Skin of body (tissue), 3 donors: ENCODE measurements at places on chromosomes 2 and 18.

DNA sequence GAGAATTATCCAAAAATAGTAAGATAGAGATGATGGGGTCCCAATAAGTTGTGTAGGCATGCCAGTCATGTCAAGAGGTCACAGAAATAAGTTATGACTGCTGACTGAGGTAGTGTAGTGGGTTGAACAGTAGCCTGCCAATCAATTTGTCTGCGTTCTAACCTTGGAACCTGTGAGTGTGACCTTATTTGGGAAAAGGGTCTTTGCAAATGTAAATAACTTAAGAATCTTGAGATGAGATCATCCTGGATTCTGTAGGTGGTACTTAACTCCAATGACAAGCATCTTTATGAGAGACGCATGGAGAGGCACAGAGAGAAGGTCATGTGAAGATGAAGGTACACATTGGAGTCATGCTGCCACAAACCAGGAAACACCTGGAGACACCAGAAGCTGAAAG is 31.0 kb downstream of the ACVR1 start:
- DNase-seq: no peak

GRCh38 chr18:9771977-9772660 is 64.0 kb downstream of the RAB31 start:
- no peak for DNase-seq

- peak; percentile 1 for DNase-seq
Observed at GRCh38 chr2:164126960-164127660, 391.3 kb upstream of the FIGN start.

DNA sequence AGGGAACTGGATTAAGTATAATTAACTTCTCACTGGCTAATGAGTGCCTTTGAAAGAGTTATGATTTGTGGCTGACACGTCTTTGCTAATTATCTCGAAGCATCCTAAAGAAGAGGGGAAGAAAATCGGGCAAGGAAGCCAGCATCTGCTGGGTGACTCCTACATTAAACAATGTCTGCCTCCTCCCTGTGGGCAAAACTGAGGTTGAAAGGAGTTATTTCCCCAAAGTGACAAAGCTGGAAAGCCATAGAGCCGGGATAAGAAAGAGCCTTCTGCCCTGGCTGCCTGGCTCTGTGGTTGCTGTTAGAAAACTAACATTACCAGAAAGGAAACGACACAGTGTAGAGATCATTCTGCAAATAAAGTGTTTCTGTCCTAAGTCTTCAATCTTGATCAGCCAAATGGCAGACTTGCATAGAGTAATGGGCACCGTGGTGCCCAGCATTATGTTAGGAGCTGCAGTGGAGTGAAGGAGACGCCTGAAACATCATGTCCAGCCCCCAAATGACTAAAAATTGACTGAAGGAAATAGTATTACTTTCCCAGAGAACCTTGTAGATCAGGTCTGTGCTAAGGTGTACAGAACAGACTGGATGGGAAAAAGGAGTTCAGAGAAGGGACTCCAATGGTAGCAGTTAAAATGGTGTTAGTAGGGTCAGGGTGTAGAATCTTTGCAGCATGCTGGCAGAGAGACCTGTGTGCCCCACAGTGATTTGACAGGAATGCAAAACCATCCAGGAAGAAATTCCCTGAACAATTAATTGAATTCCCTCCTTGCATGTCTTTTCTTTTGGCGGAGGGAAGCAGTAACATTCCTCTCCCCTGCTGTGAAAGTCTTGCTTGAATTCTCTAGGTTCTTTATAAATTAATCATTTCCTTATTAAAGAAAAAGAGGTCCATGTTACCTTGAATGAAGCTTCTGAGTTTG is 44.4 kb downstream of the ALPK2 start:
- DNase-seq: no peak

GRCh38 chr18:12686100-12686499 is 16.4 kb downstream of the CEP76 start:
- no peak for DNase-seq
